Dermis lymphatic vessel endothelial cell (primary cell): ENCODE measurements at places on chromosomes 2 and 18. TPM values are rescaled to one million over a fixed set of nuclear protein-coding genes. Genes with fewer than 3 reads are reported as not detected.

Gene ADCY3
- 11.4 and 29.3 TPM in 2 replicates for total RNA-seq

Gene TEKT4
- not detected in 2 replicates for total RNA-seq

Gene IL36RN
- total RNA-seq, result not detected in 2 replicates

Gene REG3G
- total RNA-seq, result not detected in 2 replicates

Gene CLEC4F
- total RNA-seq, result 0.11 and 0.17 TPM in 2 replicates

Gene CYP26B1
- total RNA-seq, result under 0.01 TPM in 1 of 2 replicates, not detected in the other

Gene KIDINS220
- total RNA-seq, result 60.5 and 77.9 TPM in 2 replicates
